Esophagus squamous epithelium (tissue), 5 donors: ENCODE measurements at places on chromosomes 3 and 15.

- no peak for DNase-seq
Observed at GRCh38 chr3:148906667-148907066, 41.6 kb downstream of the CPA3 start.

GRCh38 chr3:146883288-146883687 lies 278.1 kb upstream of the PLSCR5 start:
- DNase-seq, result no peak

GRCh38 chr15:95503640-95504225 lies 826.8 kb upstream of the NR2F2 start:
- DNase-seq, result no peak

GRCh38 chr15:86164232-86164898 lies 84.7 kb downstream of the AGBL1 start:
- no peak for DNase-seq

DNA sequence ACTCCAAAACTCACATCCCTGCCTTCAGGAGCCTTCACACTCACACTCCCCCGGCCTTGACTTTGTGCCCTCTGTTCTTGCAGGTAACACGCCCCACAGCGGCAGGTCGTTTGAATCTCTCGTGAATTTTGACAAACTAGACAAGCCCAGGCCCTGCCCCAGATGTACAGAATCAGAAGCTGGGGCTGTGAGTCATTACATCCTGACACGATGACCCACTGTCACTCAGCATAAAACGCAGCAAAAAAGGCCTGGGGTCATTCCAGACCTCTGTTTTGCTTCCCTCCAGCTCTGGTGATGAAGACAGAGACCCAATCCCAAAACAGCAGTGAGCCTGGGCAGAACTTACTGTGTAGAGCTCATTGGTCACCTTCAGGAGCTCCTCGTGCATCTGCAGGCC lies 116.4 kb upstream of the RAD18 start:
- no peak for DNase-seq

GRCh38 chr3:111473550-111473949 lies 68.4 kb upstream of the CD96 start:
- DNase-seq, result no peak

DNA sequence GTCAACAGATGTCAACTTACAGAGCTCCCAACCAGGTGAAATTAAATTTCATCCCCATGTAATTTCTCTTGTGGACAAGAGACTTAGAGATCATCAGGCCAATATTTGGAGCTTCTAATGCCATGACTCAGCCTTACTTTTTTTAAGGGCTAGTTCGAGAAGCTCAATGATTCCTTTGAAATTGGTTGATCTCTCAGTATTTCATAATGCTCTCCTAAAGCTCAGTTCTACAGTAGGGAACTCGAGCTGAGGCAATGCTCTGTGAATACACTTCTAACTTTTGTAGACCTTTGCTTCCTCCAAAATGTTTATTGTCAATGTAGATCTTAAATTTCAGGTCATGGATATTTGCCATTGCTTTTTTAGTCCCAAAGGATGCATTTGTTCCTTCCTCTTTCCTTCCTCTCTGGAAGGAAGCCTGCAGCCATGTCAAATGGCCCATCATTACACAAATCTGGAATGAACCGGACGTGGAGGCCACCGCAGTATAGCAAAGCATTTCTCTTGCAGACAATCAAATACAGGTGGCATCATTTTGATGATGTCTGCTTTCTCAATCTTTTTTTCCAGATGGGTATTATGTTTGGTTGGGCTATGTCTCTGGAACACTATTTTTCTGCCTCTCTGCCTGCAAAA lies 28.3 kb downstream of the STARD5 start:
- DNase-seq, result no peak

DNA sequence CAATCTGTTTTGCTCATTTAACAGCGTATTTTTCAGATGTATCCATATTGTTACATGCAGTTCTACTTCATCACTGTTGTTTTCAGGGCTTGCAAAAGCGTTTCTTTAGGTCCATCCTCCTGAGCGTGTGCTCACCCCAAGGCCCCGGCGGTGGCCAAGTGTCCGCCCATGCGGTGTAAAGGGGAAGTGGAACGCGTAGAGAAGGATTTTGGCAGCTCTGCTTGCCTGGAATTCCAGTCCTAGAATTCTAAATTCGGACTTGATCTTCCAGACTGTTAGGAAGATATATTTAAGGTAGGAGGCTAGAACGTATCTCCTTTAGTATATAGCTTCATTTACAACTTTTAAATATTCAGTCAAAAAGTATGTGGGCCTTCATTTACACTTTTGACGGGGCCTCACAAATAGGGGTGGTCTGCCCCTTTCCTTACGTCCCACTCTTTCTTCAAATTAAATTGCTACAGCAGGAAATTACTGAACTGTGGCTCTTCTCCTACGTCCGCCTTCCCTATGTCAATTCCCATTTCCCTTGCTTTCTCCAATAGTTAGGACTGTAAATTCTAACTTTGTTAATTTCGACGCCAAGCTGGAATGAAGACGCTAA lies 609 bp upstream of the TBC1D23 start:
- no peak for DNase-seq

- no peak for DNase-seq
Observed at GRCh38 chr3:105826778-105827634, 41.8 kb downstream of the CBLB start.

DNA sequence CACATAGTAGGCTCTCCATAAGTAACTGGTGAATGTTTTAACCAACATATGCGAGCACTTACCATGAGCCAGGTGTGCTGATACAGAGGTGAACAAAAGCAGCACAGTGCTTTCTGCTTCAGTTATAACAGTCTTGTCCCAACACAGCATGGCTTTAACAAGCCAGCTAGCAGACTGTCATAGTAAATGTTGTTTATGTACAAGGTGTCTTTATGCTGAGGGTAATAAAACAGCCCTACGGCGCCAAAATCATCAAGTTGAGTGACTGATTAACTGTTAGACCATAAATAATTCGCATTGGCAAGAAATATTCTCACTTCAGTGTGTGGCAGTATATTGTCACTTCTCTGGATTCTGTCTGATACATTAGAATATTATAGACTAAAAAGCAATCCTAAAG lies 646.0 kb upstream of the CFAP20DC start:
- no peak for DNase-seq

- DNase-seq, result no peak
Observed at GRCh38 chr15:39358441-39359041, 222.3 kb upstream of the THBS1 start.

DNA sequence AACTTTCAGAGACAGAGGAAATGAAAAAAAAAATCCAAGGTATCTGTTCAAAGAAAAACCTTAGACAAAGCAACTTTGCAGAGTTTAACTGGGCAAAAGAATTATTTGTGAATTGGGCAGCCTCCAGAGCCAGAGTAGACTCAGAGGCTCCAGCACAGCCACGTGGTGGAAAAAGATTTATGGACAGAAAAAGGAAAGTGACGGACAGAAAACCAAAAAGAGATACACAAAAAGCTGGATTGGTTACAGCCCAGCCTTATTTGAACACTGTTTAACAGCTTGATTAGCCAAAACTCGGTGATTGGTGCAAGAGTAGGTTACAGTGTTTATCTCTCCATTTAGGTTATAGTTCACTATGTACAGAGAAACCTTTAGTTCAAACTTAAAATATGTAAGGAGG lies 23.7 kb upstream of the GPD1L start:
- no peak for DNase-seq

- peak; percentile 6 for DNase-seq
Observed at GRCh38 chr3:4474683-4475490, 7.8 kb upstream of the SUMF1 start.

DNA sequence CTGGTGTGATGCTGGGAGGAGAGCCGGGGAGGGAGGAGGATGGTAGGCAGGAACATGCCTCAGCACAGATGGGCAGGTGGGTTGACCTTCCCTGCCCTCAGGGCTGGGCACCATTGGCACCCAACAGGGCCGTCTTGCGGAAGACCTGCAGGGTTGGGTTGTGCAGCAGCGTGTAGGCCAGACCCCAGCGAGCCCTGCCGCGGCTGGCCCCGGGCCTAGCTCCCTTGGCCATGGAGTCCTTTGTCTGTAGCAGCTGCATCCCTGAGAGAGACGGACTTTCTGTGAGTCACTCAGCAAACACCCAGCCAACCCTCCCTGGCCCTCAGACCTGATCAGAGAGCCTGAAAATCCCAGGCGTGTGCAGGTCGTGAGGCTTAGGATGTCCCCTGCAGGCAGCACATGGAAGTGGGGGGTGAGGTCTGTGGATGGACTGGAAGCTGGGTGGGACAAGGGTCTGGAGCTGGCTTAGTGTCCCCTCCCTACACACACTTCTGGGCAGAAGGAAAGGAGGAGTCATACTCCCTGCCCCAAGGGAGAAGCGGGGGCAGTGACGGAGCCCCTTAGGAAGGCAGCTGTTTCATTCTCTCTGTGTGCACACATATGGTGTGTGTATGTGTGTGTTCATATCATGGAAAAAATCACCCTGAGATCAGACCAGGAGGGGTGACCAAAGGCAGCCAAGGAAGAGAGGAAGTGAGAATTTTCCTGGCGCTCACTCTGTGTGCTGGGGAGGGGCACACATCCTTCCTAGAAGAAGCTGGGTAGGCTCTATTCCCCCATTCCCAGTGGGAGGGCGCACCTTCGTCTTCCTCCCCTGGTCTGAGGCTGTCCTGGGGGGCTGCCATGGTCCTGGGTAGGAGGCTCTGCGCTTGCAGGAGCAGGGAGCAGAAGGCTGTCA lies 6.7 kb downstream of the ISLR start:
- DNase-seq, result no peak

DNA sequence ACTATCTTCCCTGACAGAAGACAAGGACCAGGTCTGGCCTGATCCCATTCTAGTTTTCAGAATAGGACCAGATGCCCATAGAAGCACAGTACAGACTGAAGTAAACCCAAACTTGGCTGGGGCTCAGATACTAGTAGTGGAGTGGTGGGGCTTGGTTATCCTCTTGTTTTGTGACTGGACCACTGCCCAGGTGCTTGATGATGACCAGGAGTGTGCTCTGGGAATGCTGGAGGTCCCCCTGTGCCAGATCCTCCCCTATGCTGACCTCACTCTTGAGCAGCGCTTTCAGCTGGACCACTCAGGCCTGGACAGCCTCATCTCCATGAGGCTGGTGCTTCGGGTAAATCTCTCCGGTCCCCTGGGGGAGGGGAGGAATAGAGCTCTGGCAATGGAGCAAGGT lies 36.3 kb downstream of the ESYT3 start:
- no peak for DNase-seq

GRCh38 chr3:151879679-151880415 lies 6.4 kb downstream of the SUCNR1 start:
- DNase-seq, result no peak

- DNase-seq, result no peak
Observed at GRCh38 chr3:42696356-42697288, 6.0 kb downstream of the HHATL start.

GRCh38 chr3:178676077-178676476 lies 139.8 kb downstream of the KCNMB2 start:
- no peak for DNase-seq

DNA sequence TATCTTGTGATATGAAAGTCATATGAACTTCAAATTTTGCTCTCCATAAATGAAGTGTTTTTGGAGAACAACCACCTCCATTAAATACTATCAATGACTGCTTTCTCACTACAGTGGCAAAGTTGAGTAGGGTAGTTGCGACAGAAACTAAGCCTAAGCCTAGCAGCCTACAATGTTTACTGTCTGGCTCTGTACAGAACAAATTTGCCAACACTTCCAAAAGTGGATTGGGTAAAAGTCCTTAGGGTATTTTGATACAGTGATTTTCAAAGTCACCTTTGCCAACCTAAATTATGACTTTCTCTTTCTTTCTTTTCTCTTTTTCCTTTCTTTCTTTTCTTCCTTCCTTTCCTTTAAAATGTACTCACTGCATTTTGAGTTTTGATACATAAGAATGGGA lies 142.6 kb downstream of the PLCL2 start:
- no peak for DNase-seq

- DNase-seq, result no peak
Observed at GRCh38 chr3:66642019-66642418, 141.2 kb upstream of the LRIG1 start.

DNA sequence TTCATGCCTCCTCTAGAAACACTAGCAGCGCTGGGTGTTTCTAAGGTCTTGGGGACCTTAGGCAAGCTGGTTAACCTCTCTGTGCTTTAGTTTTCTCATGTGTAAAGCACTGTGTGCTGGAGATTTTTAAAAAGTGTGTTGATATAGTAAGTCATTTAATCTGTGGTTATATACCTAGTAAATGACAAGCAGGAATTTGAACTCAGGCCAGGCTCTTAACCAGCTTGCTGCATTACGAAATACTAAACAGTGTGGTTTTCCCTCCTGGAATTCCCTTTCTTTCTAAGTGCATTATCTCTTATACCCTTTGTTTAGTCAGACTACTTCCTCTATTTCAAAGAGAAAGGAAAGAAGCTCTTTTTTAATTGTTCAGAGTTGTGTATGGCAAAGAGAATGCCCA lies 26.5 kb downstream of the NEO1 start:
- DNase-seq, result no peak

DNA sequence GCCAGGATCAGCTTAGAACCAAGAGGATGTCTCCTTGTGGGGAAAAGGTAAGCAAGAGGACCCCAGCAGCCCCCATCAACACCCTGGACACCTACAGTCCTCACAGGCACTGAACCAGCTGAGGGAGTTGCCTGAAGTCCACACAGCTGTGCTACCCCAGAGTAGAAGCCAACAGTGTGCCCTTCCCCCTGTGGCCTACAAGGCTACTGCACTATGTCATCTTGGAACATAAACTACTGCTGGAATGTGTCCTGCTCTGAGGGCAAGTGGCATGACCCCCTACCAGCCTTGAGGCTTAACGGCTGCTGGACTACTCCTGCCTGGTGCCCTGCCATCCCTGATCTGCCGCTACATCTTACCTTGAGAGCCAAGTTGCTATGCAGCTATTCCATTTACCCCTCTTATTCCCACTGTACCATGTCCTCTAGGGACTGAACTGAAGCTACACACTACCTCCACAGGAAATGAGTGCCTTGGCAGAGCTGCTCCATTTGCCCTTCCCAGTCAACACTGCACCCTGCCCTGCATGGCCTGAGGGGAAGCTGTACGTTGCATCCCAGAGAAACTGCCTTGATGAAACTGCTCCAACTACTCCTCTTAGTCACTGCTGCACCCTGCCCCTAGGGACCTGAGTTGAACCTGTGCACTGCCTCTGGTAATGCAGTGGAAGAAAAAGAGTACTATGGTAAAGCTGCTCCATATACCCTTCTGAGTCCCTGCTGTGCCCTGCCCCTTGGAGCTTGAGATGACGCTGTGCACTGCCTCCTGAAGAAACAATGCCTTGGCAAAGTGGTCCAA lies 40.2 kb upstream of the ATP13A5 start:
- no peak for DNase-seq

DNA sequence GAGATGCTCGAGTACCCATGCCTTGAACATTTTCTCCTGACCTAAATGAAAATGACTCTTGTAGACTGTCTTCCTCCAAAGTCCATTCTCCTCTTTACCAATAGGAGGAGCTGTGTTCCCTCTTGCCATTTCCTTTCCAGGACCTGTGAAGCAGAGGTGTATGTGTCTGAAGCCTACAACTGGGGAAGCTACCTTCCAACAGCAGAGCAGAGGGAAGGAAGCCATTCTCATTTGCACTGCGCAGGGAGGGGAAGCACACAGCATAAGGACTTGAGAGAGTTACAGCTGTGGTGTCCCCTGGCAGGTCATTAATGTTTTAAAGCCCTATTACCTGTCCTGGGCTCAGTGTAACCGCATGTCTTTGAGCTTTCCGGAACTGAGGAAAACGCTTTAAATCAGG lies 38.7 kb downstream of the HSPBAP1 start:
- no peak for DNase-seq

GRCh38 chr15:59104602-59104911 lies 389 bp upstream of the CCNB2 start:
- DNase-seq, result no peak

GRCh38 chr15:52636459-52636858 lies 42.7 kb downstream of the ATOSA start:
- DNase-seq, result no peak

- no peak for DNase-seq
Observed at GRCh38 chr3:38985581-38985980, 66.2 kb downstream of the SCN11A start.
